ENCODE measurements at places on chromosomes 6 and 20. TPM values are rescaled to one million over a fixed set of nuclear protein-coding genes. Genes with fewer than 3 reads are reported as not detected.

GRCh38 chr6:1574890-1575209 lies 34.9 kb upstream of the FOXC1 start:
- DNase-seq, result no peak

- DNase-seq, result no peak
Measured at GRCh38 chr6:68911811-68912210, 276.7 kb downstream of the ADGRB3 start.

DNA sequence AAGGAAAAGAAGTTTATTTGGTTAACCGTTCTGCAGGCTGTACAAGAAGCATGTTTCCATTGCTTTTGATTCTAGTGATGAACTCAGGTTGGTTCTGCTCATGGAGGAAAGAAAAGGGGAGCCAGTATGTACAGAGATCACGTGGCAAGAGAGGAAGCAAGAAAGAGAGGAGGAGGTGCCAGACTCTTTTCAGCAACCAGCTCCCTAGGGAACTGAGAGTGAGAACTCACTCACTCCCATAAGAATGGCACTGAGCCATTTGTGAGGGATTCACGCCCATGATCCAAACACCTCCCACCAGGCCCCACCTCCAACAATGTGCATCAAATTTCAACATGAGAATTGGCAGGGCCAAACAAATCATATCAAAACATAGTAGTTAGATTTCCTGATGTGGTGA lies 649.1 kb downstream of the EPM2A start:
- peak; percentile 12 for DNase-seq

DNA sequence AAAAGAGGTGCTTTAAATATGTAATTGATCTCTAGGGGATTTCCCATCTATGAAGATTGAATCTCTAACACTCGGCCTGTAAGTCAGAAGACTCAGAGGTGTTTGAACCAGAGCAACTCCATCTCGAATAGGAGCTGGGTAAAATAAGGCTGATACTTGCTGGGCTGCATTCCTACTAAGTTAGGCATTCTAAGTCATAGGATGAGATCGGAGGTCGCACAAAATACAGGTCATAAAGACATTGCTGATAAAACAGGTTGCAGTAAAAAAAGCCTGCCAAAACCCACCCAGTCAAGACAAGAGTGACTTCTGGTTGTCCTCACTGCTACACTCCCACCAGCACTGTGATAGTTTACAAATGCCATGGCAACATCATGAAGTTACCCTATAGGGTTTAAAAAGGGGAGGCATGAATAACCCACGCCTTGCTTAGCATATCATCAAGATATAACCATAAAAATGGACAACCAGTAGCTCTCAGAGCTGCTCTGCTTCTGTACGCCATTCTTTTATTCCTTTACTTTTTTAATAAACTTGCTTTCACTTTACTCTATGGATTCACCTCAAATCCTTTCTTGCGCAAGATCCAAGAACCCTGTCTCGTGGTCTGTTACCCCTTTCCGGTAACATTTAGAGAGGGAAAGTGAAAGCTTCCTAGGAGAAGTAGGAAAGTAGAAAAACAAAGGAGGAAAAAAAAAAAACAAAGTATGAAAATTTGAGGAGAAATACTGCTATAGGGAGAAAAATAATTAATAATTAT lies 129.7 kb upstream of the PHACTR1 start:
- no peak for DNase-seq

PGC gene
- 0.62 TPM for total RNA-seq

All from WTC11 (cell line).